Mammary microvascular endothelial cell (primary cell): ENCODE measurements at places on chromosomes 2 and 18. TPM values are rescaled to one million over a fixed set of nuclear protein-coding genes. Genes with fewer than 3 reads are reported as not detected.

Gene CNTNAP5
- not detected in 2 replicates for total RNA-seq

Gene AMER3
- total RNA-seq = not detected in 2 replicates

Gene CYP27C1
- not detected in 2 replicates for total RNA-seq

Gene GPR75
- 0.27 and 0.94 TPM in 2 replicates for total RNA-seq
